ENCODE measurements at places on chromosomes 4 and X.
A peak's percentile ranks its signal among the peaks of the same experiment; 100 is the strongest.

- DNase-seq: no peak
These were observed 47.6 kb downstream of the CCNG2 start for GRCh38 chr4:77204621-77205020.

- peak; percentile 44 for DNase-seq
These were observed 33.5 kb downstream of the SCD5 start for GRCh38 chr4:82765134-82765533.

DNA sequence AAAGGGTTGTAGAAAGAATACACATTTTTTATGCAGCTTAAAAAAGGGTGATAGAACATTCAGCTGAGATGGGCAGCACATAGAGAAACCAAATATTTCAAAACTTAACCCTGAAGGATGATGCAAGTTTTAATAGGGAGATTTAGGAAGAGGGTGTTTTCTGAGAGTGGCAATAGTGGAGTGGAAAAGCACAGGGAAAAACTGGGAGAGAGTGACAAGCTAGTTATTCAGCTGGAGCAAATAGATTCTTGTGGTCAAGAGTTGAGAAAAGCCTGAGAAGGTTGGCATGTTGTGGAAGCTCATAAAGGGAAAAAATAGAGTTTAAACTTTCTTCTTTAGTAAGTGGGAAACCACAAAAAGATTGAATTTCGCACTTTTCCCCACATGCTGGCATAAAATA, 359.6 kb upstream of the PITX2 start:
- no peak for DNase-seq

GRCh38 chrX:137198040-137198439, 164.2 kb upstream of the GPR101 start:
- DNase-seq: no peak

- no peak for DNase-seq
These were observed 324.8 kb downstream of the FRMPD4 start for GRCh38 chrX:12463052-12463451.

Data from common myeloid progenitor, CD34-positive (primary cell).